Stomach (tissue), 19 donors: ENCODE measurements at places on chromosomes 2 and 18.

GRCh38 chr18:48230467-48231113 lies 178.6 kb downstream of the ZBTB7C start:
- DNase-seq, result peak; percentile 52

- no peak for DNase-seq
These were observed 20.3 kb upstream of the FAHD2A start for GRCh38 chr2:95382192-95382591.

DNA sequence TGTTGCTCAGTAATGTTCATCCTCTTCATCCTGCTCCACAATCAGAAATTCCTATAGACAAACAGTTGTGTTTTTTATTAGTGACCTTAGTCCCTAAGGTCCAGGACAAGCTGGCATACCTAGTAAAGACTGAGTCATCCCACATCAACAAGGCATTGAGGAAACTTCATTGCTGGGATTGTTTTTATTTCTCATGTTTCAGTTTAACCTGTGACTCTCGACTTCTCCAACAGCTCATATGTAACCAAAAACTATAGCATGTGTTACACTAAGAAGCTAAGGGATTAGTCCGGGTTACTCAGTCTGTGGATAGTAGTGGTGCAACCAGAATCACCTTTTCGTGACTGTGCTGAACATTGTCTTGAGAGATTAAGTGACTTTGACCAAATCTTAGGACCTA lies 292.1 kb downstream of the RDH14 start:
- DNase-seq, result no peak

DNA sequence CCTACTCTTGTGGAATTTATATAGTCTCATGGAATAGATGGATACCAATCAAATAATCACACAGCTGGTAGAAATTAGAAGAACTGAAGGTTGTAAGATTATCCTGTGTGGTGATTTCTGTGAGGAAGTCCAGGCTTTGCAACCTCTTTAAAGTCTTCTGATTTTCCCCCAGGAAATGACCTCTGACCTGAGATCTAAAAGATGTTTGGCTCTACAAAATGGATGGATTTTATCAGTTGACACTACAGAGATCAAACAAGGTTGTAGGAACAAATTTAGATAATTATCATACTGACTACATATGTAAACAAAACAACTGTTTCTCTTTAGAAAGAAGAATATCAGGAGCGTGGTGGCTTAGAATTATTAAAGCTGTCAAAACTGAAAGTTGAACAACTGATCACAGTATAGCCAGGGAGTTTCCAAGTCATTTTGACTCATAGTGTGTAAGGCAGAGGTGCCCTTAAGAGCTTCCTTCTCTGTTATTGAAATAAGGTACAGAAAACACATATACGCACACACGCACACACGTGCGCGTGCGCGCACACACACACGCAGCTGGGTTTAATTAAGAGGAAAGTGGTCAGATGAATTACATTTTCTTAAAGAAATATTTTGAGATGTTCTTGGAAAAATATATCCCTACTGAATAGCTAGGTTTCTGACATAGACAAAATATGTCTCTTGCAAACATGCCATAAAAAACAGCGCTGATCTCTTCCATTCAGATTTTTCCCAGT lies 35.5 kb upstream of the PELI1 start:
- no peak for DNase-seq

DNA sequence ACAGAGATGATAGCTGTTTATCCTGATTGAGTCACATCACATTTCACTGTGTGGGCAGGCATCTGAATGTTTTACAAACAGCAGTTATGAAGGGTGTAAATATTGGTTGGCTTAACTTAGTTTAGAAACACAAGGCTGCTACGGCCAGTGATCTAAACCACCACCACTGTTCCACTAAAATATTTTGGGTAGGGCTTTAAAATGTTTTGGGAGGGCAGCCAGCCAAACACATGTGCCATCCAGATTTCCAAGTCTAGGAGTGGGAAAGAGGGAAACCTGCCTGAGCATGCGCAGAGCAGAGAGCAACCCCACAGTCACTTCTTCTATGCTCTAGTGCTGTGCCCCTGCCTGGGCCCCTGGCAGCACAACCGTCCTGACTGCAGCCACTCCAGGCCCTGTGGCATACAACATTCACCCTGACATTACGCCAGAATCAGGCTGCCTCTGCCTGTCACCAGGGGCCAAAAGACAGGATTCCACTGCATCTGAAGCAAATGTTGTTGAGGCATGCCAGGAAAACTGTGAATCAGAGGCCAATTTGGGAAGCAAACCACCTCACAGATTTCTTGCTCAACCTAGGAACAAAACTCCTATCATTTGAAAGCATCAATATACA lies 74.8 kb upstream of the COL5A2 start:
- DNase-seq, result no peak

DNA sequence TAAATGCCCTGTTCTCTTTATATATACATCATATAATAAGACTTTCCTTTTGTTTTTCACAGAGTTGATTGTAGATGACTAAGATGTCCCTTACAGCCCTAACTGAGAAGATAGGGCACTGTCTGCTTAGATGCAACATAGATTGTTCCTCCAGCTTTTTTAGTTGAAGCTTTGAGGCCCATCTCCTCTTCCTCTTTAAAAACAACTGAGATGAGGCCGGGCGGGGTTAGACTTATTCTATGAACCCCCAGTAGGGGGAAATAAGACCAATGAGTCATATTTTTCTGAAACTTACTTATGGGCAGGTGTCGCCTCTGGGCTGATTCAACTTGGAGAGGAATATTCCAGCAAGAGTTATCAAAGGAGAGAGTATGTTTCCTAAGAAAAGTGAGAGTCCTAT lies 84.6 kb downstream of the FBXO15 start:
- DNase-seq, result no peak

DNA sequence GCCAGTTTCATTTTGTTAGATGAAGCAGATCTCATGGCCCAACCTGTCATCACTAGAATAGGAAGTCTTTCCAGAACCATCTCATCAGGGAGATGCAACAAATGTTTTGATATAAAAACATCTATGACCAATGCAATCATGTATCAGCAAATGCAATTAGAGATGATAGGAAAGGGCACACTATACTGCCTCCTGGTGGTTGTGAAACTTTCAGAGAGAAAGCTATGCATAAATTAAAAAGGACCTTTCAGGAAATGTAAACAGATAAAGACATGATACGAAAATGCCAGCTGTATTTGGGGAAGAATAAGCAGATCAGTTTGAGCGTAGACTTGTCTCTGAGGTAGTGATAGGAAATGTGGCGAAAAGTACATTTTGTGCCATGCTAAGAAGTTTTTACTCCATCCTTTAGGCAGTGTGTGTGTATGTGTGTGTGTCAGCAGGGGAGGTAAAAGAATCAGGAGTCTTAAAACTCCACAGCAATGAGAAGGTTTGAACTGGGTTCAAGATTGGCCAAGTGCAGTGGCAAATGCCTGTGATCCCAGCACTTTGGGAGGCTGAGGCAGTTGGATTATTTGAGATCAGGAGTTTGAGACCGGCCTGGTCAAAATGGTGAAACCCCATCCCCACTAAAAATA lies 479.3 kb downstream of the CPS1 start:
- DNase-seq, result peak; percentile 38

GRCh38 chr2:28665041-28665704 lies 86.5 kb upstream of the PPP1CB start:
- DNase-seq, result peak; percentile 86

- DNase-seq, result no peak
These were observed 1026.4 kb downstream of the DSC3 start for GRCh38 chr18:30016179-30016578.

DNA sequence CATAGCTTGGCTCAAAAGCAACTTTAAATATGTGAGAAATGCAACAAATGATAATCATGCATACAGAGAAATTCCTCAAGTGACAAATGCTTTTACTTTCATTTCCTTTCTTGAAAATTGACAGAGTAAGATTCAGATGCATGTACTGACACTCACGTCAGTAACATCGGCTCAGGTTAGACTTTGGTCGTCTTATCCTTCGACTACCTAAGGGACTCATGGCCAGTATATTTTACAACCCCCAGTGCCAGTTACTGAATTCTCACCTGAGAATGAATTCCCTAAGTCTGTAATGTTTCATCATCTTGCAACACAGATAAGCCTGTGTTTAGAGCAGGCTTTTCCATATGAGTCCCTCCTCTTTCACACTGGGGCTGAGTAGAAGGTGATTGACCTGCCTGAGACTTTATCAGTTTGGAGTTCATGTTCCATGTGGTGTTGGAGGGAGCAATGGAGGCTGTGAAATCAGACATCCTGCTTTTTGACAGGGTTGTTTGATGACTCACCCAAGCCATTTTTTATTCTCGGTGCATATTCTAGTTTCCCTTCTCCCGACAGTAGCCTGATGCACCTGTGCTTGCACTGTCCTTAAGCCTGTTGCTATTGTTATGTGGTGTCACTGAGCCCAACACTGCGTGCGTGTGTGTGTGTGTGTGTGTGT lies 30.5 kb upstream of the ATP8B1 start:
- no peak for DNase-seq

- no peak for DNase-seq
These were observed 190.1 kb downstream of the CTNNA2 start for GRCh38 chr2:79702905-79703304.

- DNase-seq, result no peak
These were observed 10.2 kb downstream of the SP110 start for GRCh38 chr2:230209422-230210051.

DNA sequence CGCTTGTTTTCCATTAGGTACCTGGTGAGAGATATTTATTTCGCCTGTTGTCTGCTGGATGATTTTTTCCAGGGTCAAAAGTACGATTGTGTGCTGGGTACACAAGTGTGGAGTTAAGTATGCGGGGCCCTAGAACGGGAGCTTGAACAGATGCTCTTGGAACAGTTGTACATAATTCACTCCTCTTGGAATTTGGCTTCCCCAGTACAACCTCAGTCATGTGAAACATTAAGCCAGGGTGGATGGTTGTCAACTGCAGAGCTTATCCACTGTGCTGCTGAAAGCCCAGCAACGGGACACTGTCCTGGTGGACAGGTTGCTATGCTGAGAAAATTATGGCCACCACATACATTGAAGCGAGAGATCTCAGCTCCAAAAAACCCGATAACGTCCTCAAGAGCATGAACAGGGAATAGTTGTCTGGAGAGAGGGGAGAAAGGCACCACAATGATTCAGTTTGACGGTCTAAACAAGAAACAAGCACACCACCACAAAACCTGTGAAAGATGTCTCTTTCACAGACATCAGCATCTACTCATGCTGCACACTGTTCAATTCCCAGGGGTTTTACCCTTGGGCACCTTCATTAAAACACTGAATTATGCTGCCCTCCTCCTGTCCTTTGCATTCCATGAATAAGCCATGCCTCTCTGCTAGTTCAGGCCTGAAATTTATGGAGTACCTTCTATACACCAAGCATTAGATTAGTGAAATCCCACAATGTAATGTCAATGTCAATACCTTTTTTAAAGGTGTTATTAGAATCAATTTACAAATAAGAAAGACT lies 176.8 kb upstream of the TRIB2 start:
- no peak for DNase-seq

DNA sequence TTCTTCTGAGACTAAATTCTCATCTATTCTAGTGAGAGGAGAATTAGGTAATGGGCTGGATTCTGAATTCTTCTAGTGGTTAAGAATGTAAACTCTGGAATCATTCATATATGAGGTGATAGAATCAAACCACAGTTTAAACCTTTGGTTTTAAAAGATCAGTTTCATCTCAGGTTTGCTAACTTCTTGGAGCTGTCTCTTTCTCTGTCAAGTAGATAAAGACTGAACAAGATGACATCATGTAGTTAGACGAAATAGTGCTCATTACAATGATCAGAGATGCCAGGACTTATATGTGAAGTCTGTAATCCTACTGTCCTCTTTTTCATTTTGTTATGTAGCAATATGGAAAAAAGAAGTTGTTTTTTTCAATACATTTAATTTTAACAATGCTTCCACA lies 4.9 kb downstream of the CEBPZOS start:
- DNase-seq, result no peak

DNA sequence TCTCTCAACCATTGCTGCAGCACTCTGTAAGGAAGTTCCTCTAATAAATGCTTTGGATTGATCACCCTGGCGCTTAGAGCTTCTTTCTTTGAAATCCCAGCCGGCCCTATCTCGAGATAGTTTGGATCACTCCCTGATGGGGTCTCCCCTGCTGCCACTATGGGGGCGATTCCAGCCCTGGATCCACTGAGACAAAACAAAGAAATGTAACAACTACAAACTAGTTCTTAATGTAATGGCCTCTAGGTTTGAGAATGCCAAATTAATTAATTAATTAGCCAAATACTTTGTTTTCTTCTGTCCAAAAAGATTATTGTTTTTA lies 15.2 kb downstream of the SRSF7 start:
- no peak for DNase-seq

DNA sequence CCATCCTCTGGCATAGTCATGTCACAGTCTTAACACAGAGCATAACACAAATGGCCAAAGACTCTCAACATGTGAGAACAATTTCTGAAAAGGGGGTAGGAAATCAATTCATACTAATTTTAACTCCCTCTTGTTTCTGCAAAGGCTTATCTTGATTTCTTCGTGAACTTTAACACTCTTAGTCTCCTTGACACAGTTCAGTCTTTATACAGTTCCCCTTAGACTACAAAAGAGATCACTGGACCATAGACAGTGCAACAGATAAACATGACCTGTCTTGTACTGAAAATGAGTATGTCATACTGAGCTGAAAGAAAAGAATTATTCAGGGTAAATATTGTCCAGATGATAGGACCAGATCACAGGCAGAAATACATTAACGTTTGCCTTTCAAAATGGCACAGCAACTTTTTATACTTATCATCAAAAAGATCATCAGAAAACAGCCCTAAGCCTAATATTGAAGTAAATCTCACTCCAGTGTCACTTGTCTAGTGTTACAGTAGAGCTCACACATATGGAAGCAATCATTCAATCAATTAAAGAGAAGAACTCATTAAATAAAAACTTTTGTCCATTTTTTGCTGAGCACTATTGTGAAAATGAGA lies 56.4 kb upstream of the VRK2 start:
- DNase-seq, result no peak

DNA sequence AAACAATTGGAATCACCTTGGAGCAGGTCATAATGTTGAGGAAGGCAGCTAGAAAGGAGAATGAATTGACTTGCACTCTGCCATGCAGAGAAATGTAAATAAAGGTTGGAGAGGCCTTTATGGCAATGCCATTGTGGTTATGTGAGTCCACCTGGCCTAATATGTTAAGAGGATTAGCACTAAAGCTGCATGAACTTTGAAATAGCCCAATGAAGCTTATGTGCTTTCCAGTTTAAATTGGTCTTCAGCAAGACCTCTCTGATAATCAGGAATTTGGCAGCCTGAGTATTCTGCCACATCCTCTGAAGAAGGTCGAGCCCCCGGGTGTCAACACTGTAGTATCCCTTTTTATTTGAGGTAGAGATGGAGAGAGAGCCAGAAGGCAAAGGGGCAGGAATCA lies 464.9 kb downstream of the CDH2 start:
- no peak for DNase-seq

GRCh38 chr2:85922199-85922598 lies 33.4 kb upstream of the ST3GAL5 start:
- no peak for DNase-seq

DNA sequence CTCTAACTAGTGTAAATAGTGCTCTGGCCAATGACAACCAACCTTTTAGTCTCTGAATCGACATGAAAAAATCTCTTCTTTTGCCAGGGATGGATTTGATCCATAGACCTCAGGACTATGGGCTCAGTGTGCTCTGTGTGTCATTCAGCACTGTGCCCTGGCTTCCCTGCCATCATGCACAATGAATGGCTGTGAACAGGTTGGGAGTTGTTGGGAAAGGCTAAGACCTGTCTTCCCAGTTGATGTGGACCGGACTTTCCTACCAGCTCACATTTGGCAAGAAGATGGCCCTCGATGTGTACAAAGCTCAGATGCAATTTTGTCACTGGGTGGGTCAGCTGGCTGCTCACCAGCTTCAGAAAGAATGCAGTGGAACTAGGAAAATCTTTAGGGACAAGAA lies 26.0 kb upstream of the ARHGAP25 start:
- DNase-seq, result no peak

GRCh38 chr2:208978946-208979345 lies 444.9 kb upstream of the MAP2 start:
- DNase-seq, result no peak
